ENCODE measurements at places on chromosomes 11 and 22.

DNA sequence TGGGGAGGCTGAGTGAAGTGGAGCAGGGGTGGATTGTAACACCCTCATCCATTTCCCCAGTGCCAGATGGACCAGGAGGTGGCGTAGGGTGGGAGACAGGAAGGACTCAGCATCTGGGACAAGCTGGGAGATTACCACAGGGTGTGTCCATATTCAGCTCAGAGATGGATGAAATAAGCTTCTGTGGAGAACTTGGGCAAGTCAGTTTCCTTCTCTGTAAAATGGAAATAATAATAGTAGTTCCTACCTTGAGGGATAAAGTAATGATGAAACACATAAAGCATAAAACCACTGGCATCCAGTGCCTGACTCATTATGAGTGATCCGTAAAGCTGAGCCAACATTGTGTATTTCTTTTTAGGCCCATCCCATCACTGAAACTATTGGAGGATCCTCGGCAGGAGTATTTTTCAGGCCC lies 607 bp upstream of the ROBO4 start:
- peak; percentile 66 for DNase-seq

DNA sequence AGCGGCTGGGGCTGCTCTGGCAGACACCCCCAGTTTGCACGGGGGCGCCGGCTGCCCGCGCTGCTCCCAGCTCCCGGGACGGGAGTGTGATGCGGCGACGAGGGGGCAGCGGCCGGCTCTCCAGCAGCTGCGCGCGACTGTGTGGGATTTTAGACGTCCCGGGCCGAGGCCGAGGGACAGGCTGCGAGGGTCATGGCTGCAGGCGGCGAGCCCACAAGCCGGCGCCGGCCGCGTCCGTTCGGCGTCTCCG lies 159 bp downstream of the FZD4 start:
- DNase-seq = no peak

- DNase-seq = no peak
Observed at GRCh38 chr11:62958547-62959421, 26.0 kb downstream of the SLC22A6 start.

- DNase-seq = no peak
Observed at GRCh38 chr11:29352273-29352795, 664.5 kb downstream of the KCNA4 start.

DNA sequence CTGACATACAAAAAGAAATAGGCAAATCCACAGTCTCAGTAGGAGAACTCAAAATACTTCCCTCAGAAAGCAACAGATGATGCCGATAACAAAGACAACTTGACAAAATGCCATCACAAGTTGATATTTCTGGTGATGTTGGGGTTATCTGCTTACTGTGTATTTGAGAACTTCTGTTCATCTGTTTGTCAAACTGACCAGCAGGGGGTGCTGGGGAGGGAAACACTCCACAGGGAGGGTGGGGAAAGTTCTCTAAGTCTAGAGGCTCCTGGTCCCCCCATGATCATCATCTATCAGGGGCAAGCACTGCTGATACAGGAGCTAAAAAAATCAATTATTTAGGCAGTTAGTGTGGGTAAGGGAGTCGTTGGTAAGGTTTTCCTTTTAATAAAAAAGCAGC lies 19.2 kb downstream of the GLYATL1 start:
- no peak for DNase-seq

- no peak for DNase-seq
Observed at GRCh38 chr11:37747121-37747520, 1149.1 kb upstream of the RAG2 start.

- DNase-seq = peak; percentile 58
Observed at GRCh38 chr22:31734512-31734911, 15.4 kb downstream of the PRR14L start.

DNA sequence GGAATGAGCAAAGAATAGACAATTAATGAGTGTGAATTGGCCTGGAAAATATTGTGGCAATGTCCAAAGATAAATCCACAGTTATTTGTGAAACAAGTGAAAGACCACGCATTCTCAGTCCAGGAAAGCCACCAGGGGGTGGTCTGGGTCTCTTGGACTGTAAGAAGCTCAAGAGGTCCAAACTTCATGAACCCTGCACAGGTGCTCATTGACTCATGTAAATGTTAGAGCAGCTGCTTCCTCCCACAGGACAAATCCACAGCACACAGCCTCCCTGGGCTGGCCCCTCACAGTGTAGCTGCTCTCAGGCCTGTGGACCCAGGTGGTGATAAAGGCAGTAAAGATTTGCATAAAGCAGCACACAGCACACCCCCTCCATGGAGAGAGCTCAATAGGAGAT lies 114.0 kb downstream of the ZNF280B start:
- no peak for DNase-seq

DNA sequence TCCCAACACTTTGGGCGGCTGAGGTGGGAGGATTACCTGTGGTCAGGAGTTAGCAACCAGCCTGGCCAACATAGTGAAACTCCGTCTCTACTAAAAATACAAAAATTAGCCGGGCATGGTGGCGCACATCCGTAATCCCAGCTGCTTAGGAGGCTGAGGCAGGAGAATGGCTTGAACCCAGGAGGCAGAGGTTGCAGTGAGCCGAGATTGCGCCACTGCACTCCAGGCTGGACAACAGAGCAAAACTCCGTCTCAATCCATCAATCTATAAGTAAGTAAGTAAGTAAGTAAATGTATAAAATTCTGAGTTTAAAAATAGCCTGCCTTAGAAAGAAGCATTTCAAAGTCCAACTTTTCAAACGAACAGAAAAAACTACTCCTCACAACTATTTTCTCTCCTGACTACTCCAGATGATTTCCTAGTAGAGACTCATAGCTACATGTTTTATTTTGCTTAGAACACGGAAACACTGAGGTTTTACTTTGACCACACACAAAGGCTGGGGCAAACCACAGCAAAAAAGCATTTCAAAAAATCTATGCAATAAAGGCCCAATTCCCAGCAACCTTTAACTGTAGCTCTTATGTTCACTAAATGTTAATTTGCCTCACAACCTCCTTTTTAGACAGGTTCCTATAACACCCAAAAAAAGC lies 16.3 kb downstream of the SPTY2D1 start:
- DNase-seq = no peak

DNA sequence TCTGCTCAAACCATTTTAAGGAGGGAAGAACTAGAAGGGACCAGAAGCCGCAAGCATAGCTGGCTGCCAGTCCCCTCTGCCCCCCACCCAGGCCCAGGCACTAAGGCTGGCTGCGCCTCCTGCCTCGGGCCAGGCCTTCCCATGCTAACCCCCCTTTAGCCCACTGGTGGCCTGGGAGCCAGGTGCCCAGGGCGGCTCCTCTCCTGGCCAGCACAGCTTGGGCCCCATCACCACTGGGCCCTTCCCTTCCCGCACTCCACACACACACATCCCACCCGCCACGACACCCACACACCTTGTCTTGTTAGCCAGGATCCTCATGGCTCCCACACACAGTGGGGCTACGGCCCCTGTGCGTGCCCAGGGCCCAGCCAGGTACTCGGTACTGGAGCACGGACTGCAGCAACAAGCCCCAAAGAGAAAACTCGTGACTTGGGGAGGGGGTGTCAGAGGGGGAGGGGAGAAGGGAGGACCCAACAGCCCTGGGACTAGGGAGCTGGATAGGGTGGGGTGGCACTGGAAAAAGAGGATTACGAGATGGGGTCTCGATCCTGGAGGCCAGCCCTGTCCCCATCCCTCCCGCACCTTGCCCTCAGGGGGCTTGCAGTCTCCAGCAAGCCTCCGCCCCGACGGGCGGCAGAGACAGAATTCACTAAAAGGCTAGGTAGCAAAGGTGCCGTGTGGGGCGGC lies 16.0 kb downstream of the BCL9L start:
- DNase-seq = no peak

DNA sequence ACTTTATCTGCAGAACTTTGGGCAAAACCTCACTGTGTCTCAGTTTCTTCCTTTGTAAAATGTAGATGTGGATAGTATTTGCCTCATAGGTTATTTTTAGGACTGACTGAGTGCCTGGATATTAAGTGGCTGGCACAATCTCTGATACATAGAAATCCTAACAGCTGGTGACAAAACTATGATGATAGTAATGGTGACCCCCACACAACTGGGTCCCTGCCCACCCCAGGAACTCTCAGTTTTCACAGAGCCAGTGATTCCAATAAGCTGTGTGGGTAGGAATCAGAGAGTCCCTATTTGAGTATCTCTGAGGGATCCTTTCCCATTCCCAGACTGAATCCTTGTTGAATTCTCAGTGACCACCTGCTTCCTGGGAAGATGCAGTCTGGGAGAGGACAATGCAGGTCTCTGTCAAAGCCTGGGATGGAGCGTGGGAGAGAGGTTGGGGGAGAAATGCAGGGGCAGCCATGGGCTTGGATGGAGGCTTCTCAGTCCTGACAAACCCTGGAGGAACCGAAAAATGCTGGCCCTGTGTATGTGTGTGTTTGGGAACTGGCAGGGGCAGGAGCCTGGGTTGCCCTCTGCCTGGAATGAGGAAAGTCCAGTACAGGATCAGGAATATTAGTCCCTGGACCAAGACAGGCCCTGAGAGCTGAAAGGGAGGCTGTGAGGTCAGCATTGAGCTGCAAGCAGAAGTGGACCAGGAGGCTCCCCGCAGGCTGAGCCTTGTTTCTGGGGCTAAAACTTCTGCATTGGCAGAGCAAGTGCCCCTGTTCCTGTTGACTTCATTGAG lies 6.1 kb upstream of the P2RY6 start:
- DNase-seq = no peak

GRCh38 chr11:63970902-63971301 lies 3.5 kb upstream of the COX8A start:
- no peak for DNase-seq

DNA sequence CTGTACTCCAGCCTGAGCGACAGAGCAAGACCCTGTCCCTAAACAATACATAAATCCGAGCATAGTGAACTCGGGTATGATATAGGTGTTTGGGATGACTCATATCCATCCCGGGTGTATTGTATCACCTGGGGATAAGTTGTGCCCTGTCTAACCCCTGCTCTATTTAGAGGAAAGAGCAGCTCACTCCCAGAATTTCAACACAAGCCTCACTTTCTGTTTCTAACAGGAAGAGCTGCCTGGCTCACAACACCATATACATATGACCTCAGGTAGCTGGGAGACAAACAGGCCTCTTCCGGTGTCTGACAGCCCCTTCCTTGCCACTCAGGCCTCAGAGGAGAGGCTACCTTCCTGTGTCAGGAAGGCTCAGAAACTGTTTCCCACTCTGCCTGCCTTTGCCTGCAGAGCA lies 9.9 kb upstream of the MICALL1 start:
- no peak for DNase-seq

DNA sequence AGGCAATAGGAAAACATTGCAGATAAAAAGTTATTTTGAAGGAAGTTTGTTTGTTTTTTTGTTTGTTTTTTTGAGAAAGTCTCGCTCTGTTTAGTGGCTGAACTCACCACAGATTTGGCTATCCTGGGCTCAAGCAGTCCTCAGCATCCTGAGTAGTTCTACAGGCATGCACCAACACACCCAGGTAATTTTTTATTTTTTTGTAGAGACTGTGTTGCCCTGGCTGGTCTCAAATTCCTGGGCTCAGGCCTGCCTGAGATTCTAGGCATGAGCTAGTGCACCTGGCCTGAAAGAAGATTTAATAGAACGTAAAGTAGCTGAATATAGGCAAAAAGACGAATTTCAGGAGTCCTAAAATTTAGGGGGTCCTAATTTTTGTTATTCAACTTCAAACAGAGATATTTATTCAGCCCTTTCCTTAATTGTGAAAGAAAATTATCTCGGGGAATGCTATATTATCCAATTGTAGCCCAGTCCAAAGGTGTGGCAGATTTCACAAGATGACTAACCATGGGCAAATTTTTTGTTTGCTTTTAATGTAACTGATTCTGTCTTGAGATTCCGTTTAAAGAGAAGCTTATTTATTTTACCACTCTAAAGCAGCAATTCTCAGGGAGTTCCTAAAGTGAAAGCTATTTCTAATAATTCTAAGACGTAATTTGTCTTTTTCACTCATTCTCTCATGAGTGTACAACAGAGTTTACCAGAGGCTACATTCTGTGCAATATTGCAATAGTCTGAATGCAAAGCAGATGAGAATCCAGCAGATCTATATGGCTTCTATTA lies 940 bp downstream of the IL18 start:
- no peak for DNase-seq

- no peak for DNase-seq
Observed at GRCh38 chr11:100152766-100153165, 534.3 kb upstream of the ARHGAP42 start.

- no peak for DNase-seq
Observed at GRCh38 chr11:47488674-47489394, 39.9 kb upstream of the RAPSN start.

DNA sequence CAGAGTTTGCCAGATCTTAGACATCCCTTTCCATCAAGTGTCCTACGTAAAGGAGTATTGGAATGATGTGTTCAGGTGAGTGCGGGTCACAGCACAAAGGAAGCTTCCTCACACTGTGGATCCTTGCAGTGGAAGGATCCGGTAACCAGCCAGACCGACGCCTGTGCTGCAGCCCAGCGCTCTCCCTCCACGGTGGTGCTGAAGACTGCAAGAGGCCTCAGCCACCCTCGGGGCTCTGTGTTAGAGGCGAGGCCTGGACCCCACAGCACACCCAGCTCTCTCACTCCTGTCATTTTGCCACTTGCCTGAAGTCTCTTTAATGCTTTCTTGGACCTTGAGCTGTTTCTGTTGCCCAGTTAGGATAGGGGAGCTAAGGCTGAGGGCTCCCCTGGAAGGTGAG lies 2.4 kb downstream of the TRMU start:
- DNase-seq = no peak

DNA sequence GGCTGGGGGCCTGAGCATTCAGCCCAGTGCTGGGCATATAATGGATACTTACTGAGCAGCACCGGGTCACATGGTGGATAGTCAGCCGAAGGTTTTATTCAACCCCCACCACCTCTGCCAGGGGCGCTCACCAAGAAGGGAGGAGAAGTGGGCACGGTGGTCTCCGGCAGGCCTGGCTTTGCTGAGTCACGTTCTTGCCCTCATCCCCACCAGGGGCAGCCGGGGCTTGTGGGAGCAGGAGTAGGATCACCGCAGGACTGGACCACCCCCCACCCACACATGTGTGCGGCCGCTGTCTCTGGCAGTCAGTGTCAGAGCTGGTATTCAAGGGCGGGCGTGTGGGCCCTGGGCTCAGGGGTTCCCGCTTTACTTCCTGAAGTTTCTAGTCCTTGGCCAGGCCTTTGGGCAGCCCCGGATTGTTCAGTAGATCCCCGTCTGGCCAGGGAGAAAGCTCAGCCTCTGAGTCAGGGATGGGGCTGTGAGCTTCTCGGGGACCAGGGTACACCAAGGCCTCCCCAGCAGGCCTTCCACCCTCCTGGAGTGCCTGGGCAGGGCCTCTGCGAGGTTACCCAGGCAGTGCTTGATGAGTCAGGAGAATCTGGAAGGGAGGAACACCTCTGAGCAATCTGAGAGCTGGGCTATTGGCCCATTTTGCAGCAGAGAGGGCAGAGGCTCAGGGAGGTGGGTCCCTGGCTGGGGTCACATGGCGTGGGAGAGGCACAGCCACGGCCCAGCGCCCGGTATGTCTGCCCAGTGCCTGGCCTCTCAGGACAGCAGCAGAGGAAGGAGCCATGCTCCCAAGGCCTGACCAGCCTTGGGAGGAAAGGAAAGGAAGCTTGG lies 60.6 kb downstream of the RTL6 start:
- no peak for DNase-seq

- DNase-seq = no peak
Observed at GRCh38 chr11:45180179-45180847, 33.9 kb downstream of the PRDM11 start.
